ENCODE measurements at places on chromosomes 6 and 20. TPM values are rescaled to one million over a fixed set of nuclear protein-coding genes. Genes with fewer than 3 reads are reported as not detected.

The NRN1 gene
- total RNA-seq: 0.31 TPM

DNA sequence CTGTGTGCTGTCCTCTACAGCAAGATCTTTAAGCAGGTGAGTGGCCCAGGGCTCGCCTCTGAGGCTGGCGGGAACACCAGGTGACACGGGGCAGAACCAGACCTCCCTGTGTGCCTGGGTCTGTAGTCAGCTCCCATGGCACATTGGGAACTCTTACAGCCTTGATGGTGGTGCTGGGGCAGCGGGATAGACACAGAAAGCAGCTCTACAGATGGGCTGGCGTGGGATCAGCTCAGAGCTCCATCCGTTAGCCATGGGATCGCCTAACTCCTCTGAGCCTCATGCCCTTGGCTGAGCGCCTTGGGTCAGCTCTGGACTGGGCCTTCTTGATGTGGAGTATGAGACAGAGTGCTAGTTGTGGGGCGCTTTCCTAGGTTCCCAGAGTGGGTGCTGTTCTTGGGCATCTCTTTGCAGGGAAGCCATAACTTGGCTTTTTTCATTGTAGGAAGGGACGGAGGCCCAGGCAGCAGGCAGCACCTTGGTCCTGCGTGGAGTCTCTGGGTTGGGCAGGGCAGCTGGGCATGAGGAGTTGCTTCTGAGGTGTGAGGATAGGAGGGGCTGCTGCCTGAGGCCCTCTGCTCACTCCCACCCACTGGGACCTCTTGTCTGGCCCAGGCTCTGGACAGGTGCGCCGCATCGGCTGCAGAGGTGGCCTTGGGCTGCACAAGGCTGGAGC, 51.3 kb downstream of the EFCAB8 start:
- no peak for DNase-seq

DNA sequence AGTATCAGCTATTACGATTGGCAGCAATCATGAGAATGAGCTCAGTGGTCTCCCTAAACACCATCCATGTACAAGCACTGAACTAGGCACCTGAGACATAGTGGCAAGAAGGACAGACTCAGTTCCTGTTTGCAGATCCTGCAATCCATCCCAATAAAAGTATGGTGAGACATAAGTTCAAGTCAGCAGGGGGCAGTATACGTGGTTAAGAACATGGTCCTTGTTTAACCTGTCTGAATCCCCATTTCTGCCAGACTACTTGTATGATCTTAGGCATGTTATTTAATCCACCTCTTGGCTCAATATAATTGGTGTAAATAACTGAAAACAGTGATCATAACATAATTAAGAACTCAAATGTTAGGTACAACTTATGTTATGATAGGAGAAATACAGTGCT, 33.2 kb upstream of the PNISR start:
- no peak for DNase-seq

DNA sequence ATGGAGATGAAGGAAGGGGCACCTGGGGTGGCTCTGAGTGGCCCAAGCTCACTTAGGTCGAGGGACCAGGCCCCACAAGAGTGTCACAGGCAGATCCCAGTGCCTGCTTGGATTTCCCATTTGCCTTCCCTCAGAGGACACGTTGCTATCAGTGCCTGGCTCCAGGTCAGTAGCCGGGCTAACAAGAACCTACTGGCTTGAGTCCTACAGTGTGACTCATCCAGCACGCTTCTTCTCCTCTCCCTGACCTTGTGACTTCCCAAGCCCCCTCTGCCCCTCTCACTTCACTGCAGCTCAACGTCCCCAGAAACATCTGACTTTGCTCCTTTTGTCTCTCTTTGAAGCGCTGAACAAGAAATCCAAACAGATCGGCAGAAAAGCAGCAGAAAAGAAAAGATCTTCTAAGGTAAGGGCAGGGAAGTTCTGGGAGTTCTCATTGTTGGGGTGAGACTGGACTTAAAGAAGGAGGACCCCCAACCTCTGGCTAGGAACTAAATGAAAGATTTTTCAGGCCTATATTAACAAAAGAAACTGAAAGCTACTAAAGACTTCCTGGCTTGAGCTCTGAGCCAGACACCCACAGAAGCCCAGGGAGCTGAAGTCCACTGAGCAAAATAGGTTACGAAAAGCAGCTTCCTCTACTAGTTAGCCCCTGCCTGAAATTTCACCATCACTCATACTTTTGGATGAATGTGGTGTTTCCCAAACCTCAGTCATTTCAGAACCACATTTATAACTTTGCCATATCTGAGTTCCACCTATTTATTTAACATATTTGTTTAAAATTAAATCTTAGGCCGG, 21.5 kb downstream of the ASIP start:
- DNase-seq: peak; percentile 63

Measured in testis (tissue), 5 donors.